ENCODE measurements at places on chromosomes 11 and 22.

DNA sequence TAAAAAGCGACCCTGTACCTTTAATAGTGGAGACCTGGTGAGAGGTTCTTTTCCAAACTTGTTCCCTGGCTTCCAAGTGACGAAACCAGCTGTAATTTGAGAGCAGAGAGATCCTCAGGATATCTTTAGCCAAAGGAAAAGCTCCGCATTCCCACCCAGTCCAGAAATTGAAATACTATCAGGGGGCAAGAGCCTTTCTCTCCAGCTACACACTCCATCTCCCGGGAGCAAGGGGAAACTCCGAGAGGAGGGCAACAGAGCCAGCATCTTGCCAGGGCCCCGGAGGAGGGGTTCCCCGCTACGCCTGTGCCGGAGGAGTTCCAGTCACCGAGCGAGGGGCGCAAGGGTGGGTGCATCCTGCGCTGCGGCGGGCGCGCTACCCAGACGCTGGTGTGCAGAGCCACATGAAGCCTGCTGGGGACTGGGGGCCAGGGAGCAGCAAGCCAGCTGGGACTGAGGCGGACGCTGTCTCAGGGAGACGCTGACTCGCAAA lies at the start of gene FIBIN:
FIBIN (plus strand) TSS at position 148 of the 493 bp plus-strand sequence. CDS start 415 bp downstream, outside the sequence.
- no peak for DNase-seq

DNA sequence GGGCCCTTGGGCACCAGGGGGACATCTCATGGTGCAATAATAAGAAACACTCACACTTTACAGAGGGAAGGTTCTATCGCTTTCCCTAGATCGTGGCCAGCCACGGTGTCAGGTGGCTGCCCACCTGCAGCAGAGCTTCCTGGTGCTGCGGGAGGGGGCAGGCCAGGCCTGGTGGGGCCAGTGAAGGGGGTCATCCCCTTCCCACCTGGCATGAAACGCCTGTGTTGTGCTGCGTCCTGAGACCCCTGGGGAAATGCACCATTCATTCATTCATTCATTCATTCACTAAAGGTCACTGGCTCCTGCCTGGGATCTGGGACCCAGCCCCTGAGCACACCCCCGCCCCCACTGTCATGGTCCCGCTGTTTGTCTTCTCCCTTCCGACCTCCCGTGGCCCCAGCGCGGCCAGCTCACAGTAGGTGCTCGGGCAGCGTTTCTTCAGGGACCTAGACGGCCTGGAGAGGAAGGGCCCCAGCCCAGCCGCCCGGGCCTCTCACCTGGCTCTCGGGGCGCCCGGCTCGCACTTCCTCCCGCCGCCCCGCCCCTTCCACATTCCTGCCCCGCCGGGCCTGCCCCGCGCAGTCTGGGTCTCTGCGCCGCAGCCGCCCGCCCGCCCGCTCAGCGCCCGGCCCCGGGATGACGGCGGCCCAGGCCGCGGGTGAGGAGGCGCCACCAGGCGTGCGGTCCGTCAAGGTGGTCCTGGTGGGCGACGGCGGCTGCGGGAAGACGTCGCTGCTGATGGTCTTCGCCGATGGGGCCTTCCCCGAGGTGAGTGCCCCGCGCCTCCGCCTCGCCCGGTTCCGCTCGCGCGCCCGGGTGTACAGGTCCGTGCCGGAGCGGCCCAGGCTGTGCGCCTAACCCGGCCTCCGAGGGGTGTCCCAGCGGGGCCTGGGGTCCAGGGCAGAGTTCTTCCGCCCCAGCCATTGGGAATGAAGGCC lies at the start of gene RHOD:
RHOD (plus strand) TSS at position 581 of the 938 bp plus-strand sequence; CDS start at position 637, 56 bp downstream.
- DNase-seq = no peak

- DNase-seq = no peak
These were observed 38.3 kb downstream of the KCNJ4 start for GRCh38 chr22:38416621-38417251.

GRCh38 chr11:3833449-3833848 lies 7.3 kb downstream of the RHOG start:
- no peak for DNase-seq

- DNase-seq = no peak
These were observed 89.7 kb downstream of the ZC3H12C start for GRCh38 chr11:110182886-110183285.

DNA sequence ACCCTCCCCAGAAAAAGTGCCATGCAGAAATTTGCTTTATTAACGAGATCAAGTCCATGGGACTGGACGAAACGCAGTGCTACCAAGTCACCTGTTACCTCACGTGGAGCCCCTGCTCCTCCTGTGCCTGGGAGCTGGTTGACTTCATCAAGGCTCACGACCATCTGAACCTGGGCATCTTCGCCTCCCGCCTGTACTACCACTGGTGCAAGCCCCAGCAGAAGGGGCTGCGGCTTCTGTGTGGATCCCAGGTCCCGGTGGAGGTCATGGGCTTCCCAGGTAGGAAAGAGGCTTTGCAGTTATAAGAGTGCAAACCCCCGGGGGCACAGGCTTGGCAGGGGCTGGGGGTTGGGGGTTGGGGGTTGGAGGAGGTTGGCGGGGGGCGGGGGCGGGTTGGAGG lies 4.2 kb downstream of the APOBEC3H start:
- DNase-seq = no peak

DNA sequence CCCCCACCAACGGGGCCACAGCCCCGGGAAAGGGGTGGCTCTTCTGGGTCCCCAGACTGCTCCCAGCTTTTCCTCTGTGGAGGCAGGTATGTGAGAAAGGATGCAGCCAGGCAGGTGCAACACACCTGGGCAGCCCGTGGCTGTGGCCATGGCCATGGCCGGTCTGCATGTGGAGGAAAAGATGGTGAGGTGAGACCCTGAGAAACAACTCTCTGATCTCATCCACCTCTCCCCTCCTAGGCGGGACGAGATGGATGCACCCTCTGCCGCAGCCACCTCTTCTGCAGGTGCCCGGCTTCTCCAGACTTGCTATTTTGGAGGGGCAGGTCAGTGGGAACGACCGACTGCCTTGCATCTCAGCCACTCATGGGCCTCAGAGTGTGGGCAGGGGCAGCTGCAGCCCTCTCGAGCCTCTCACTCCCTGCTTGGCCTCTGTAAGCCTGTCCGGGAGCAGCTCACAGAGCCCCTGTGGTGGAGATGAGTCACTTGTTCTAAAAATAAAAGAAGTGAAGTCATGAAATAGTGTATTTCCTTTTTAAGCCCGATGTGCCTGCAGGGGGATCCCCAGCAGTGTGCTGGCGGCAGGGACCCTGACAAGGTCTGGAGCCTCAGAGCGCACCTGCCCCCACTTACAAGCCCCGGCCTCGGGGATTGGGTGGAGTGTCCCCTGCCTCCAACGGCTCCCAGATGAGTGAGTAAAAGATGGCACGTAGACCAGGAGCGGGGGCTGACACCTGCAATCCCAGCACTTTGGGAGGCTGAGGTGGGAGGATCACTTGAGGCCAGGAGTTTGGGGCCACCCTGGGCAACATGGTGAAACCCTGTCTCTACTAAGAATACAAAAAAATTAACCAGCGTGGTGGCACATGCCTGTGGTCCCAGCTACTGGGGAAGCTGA lies 10.7 kb downstream of the SMIM38 start:
- DNase-seq = no peak

DNA sequence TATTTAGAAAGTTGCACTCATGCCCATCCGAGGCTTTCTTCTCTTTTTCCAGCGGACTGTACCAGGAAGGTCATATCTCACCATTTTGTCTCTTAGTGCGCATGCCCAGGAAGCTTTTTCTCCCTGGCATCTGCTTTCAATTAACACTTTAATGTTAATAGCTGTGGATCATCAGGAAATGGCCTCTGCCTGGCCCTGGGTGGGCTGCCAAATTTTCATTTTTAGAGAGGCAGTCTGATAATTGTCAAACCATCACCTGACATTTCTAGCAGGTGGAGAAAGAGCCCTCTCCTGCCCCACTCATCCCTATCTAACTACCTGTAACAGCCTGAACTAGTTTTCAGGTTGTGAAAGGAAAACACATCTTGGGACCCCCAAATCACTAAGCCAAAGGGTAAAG lies 257.4 kb upstream of the LRRC4C start:
- DNase-seq = no peak

- DNase-seq = no peak
These were observed 18.6 kb downstream of the SDHAF2 start for GRCh38 chr11:61448552-61448927.

DNA sequence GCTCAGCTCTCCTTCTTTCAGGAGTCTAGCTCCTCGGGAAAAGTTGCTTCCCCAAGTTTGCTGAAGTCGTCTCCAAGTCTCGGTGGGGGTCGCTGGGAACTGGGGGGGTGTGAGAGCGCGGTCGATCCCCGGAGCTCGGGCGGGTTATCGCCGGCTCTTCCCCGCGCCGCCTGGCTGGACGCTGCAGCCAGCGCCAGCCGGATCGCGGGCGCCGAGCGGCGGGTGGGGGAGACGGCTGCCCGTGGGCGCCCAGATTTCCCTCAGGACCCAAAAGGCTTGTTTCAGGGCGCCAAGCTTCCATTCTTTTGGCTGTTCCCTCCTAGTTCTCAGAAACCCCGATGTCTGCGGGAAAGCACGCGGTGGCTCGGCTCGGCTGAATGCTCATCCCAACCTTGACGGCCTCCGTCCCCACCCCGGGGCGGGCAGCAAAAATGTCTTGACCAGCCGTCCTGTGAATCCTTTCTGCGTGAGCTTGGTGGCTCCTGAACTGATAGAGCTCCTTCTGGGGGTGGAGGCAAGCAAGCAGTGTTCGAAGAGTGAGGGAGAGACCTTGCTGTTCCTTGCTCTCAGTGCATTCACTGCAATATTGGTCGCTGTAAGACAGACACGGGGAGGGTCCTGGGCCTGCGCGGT lies 1.7 kb downstream of the ZBTB16 start:
- peak; percentile 63 for DNase-seq

- no peak for DNase-seq
These were observed 4.9 kb downstream of the KCNQ1 start for GRCh38 chr11:2449548-2450320.

- no peak for DNase-seq
These were observed 36.2 kb downstream of the DLG2 start for GRCh38 chr11:85590848-85591483.

- peak; percentile 34 for DNase-seq
These were observed 3.7 kb upstream of the RELT start for GRCh38 chr11:73372375-73372993.

DNA sequence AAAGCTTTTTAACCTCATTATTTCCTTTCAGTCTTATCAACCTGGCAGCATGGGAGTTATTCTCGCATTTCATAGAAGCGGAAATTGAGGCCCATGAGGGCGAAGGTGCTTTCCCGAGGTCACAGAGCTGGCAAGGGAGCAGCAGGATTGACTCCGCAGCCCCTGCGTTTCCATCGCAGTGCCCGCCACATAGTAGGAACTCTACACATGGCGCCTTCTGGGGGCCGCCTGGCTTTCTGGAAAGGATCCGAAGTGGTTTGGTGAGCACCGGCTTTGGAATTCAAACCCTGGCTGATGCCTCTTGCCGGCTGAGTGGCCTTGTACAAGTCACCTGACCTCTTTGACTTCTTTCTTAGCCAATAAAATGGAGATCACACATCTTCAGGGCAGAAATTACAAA lies 93.4 kb downstream of the CEP164 start:
- no peak for DNase-seq

DNA sequence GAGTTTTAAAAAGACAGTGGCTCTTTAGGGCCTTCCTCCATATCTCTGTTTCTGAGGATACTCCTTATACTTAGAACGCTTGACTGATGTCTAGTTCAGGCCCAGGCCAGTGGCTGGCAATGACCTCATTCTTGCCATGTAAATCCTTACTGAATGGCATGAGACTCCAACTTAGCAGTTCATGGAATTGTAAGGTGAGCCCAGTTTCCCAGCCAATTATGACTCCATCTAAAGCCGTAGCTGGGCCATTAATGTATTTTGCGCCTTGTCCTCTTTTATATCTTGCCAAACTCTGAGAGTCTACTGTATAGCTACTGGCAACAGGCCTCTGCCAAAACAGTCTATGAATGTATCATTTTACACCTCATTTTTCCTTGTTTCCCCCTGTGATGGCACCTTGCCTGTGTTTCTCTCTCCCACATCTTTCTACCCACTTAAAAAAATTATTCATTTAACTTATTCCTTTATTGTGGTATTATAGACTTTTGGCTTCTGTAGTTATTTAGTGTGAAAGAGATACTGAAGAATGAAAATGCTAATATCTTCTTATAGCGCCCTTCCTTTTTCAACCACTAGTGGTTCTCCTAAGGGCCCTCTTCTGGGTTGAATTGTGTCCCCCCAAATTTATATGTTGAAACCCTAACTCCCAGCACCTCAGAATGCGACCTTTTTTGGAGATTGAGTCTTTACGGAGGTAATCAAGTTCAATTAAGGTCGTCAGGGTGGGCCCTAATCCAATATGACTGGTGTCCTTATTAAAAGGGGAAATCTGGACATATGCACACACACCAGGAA lies 67.4 kb downstream of the ZNRF3 start:
- no peak for DNase-seq

GRCh38 chr11:27423125-27423524 lies 49.5 kb downstream of the LGR4 start:
- peak; percentile 95 for DNase-seq

- no peak for DNase-seq
These were observed 76.6 kb downstream of the ST3GAL4 start for GRCh38 chr11:126432065-126432461.

DNA sequence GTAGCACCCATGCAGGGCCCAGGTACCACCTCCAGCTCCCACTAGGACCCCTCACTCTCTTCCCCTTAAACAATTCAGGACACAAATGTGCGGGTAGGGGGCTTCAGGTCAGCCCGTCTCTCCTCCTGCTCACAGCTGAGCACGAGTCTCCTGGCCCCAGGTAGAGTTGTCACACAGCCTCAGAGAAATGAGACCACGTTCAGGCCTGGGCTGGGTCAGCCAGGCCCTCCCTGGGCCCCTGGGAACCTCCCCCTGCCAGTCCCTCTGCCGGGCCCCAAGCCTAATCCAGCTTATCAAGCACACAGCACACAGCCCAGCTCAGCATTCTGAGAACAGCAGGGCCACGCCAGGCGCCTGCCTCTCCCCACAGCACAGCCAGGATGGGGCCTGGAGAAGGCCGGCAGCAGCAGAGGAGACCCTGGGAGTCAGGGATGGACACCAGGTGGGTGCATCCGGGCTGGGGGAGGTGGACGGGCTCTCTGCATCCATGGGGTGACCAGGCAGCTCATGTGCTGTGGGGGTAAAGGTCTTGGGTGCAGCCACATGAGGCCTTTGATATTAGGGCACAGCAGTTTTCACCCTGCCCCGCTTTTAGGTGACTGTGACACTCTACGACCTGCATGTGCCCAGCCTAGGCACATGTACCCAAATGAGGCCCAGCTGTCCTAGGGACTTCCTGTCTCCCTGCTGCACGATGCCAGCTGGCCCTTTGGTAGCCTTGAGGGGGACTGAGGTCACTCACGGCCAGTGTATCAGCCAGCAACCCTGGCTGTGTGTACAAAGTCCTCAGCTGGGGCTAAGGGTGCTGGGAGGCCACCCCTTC lies 87.0 kb downstream of the MORC2 start:
- DNase-seq = no peak

DNA sequence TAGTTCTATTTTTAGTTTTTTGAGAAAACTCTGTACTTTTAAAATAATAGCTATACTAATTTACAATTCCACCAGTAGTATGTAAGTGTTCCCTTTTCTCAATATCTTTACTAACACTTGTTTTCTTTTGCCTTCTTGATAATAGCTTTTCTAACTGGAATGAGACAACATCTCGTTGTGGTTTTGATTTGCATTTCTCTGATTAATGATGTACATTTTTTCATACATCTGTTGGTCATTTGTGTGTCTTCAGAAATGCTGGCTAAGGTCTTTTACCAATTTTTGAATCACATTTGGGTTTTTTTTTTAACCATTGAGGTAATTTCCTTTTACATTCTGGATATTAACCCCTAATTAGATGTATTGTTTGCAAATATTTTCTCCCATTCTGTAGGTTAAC lies 258.9 kb downstream of the DYNC2H1 start:
- DNase-seq = no peak

GRCh38 chr11:12155696-12156095 lies 45.3 kb downstream of the MICAL2 start:
- no peak for DNase-seq
